Activated CD4-positive, alpha-beta T cell treated with anti-CD3 and anti-CD28 coated beads for 1 hour (primary cell): ENCODE measurements at places on chromosomes 5 and 9.

- no peak for DNase-seq
These were observed at the start of gene NTRK2 for GRCh38 chr9:84669288-84670137. Gene NTRK2, plus strand, starts transcription at chr9:84669729. Its CDS starts 1,020 bp downstream, at chr9:84670749.

DNA sequence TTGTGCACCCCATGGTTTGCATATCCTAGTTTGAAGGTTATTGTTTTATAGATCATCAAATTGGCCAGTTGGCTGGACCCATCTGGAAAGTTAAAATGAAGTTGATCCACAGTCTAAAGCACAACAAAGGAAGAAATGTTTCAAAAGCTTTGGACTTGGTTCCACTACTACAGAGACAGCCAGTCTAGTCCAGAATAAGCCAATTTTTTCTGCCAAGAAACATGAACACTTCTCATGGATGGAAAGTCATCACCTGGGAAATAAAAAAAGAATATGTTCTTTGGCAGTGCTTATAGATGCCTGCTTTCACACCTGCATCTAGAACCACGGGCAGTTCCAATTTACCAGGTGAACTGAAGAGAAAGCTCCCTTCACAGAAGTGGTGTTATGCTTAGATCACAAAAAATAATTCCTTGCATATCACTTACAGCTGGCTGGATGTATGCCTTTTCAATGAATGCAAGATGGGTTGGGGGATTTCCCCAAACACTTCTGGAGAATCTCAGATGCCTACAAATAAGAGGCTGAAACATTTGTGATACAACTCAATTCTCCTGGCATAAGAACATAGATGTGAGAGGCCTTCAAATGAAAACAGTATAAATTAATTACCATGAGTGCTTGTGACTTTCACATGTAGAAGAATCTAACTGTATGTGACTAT, 26.9 kb downstream of the C9 start:
- no peak for DNase-seq

DNA sequence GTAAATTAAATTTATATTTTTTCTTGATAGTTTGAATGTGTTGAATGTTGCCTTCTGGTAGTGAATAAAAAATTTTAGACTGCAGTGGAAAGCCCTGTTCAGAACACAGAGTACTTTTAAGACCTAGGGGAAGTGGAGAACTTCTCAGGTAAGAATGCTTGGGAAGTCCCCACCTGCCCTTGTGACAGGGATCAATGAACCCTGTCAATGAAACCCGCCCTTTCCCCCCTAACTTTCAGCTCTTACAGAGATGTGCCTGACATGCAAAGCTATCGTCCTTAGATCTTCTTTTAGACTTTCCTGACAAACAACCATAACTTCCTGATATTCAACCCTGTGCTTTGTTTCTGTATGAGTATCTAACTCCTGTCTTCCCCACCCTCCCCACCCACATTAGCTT, 562.7 kb downstream of the TLE4 start:
- DNase-seq = no peak

- no peak for DNase-seq
These were observed 604.7 kb upstream of the FTMT start for GRCh38 chr5:121246971-121247370.

DNA sequence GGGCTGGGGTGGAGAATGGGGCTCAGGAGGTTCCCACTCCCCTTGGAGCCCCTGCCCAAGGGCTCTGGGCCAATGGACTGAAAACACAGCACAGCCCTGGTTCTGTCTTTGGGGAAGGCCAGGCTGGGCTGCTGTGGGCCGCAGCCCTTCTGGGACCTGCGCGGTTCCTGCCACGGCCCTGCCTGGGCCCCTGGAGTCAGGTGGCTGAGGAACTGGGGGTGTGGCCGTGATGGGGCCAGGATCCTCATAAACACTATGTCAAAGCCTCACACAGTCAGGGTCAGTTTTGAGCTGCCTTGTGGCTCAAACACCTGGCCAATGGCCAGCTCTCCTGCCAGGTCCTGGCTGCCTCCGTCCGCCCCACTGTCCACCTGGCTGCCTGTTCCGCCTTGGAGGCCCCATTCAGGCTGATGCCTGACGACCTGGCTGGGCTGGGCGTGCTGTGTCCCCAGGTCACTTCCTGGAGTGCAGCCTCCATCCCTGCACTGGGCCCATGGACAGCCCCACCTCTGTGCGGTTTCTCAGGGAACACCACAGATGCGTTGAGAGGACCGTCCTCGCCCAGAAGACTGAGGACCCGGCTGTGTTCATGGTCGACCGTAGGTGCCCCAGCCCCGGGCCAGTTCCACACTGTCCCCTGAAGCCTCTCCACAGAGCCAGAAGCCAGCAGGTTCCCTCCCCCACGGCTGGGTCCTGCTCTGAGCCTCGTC, 27.5 kb downstream of the PAEP start:
- no peak for DNase-seq

DNA sequence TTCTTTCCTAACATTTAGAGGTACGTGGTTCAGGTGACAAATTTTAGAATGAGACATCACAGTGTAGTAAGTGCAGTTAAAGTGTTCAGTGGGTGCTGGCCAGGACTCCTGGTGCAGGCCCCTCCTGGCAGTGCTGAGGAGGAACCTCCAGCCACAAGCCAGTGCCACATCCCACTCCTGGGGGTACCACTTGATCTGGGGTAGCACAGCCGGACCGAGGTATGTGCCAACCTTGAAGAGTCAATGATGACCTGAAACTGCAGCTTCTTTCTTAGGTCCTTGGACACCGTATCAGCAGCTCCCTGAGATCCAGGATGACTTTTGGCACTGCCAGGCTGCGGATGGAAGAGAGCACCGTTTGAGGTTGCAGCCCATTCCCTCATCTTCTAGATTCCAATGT, 310.4 kb upstream of the IRX4 start:
- no peak for DNase-seq

GRCh38 chr5:149456597-149457392, 77.7 kb upstream of the IL17B start:
- no peak for DNase-seq

DNA sequence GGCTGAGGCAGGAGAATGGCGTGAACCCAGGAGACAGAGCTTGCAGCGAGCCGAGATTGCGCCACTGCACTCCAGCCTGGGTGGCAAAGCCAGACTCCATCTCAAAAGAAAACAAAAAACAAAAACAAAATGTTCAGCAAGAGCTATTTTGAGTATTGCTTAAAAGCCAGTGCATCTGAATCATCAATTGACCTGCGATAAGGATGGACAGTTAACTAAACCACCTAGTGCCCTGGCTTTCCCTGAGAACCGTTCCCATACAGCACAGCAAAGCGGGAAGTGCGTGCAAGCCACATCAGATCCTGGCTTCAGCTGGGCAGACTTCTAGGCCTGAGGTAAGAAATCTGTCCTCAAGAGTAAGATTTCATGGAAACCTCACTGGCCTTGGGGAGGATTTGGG, 2.7 kb downstream of the DYNC2I2 start:
- DNase-seq = no peak

GRCh38 chr5:126248611-126249010, 174.6 kb upstream of the GRAMD2B start:
- no peak for DNase-seq

DNA sequence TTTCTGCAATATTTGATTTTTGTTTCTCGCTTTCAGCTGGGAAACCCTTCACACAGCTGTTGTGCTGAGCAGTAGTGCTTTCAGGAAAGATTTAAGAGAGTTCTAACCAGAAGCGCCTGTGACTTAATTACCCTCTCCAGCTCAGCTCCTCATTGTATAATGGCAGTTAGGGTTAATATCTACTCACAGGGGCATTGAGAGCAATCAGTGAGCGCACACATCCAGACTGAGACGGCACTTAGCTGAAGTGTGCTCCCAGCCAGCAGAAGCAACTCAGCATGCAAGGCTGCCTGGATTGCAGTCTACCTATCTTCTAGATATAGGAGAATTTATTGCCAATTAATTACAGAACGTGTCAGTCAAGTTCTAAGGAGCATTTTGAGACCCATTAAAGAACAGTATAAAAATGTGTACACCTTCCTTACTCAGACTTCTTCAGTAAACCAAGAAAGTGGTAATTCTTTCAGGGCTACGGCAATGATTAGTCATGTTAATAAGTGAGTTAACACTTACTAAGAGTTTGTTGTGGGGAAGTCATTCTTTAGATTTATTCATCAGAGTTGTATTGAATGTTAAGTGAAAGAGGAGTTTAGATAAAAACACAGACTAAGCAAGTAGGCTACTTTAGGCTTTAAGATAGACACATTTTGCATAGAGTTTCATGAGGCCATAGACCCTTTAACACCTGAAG, 111.7 kb upstream of the PCAT7 start:
- DNase-seq = no peak

GRCh38 chr5:6551287-6551954, 81.4 kb downstream of the NSUN2 start:
- DNase-seq = no peak

- DNase-seq = no peak
These were observed 13.0 kb downstream of the SLC38A9 start for GRCh38 chr5:55699041-55699688.

DNA sequence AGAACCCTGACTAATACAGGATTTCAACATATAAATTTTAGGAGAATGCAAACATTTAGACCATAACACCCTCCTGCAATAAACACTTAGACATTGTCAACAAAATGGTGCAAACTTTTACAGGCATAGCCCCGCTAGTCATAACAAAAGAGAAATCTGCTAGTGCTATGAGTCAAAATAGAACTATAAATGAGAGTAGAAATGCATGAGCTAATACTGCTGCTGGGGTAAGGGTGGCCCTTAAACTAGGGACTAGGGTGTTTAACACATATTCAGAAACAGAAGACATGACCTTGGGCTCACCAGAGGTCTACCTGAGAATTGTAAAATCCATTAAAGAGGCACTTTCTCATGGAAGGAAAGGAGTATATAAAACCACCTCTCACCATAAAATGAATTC, 131.6 kb downstream of the TLR4 start:
- DNase-seq = no peak
